ENCODE measurements at places on chromosomes 16 and 17. TPM values are rescaled to one million over a fixed set of nuclear protein-coding genes. Genes with fewer than 3 reads are reported as not detected.

KRTAP4-5 gene
- not detected for total RNA-seq

NPIPA2 gene
- total RNA-seq, result 9.0 TPM

- H3K4me1 ChIP-seq, result no peaks in the 10 kb centered on the region
- peaks cover 4% of the 10 kb centered on the region for H3K27me3 ChIP-seq
- H3K27ac ChIP-seq, result no peak overlapping the region
- DNase-seq, result peak; percentile 80
- peaks cover 1% of the 10 kb centered on the region for H3K36me3 ChIP-seq
- H3K4me3 ChIP-seq, result no peak overlapping the region
These were observed 27.8 kb upstream of the MFSD6L start for GRCh38 chr17:8826808-8827435.

GRCh38 chr16:88803264-88803987, at the start of gene CDT1:
CDT1 (plus strand) TSS chr16:88803789; CDS start chr16:88803832, 43 bp downstream.
- no peaks in the 10 kb centered on the region for H3K27me3 ChIP-seq
- peak; percentile 95 for DNase-seq
- H3K4me3 ChIP-seq, result peak within 1 kb of the TSS; percentile 81
- peaks cover 3% of the 10 kb centered on the region for H3K4me1 ChIP-seq

Data from osteocyte (in vitro differentiated cells).